GM18507 (cell line): ENCODE measurements at places on chromosomes 3 and 15.

GRCh38 chr3:60045686-60046085 is 995.9 kb upstream of the CFAP20DC start:
- DNase-seq = no peak

DNA sequence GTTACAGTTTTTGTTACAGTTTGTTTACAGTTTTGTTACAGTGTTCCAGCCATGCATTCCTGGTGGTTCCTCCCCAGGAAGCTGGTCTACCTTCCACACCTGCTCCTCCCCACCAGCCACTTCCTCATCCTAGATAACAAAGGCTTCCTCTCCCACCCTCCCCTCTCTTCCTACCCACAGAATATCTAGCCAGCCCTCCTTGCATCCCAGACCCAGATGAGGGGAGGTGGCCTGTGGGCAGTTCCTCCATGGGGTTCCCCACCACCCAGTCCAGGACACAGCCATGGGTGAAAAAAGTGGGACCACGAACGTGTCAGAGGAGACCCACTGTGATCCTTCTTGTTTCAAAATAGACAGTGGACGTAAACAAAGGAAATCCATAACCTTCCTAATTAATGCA is 122.8 kb upstream of the ABHD17C start:
- DNase-seq = no peak

DNA sequence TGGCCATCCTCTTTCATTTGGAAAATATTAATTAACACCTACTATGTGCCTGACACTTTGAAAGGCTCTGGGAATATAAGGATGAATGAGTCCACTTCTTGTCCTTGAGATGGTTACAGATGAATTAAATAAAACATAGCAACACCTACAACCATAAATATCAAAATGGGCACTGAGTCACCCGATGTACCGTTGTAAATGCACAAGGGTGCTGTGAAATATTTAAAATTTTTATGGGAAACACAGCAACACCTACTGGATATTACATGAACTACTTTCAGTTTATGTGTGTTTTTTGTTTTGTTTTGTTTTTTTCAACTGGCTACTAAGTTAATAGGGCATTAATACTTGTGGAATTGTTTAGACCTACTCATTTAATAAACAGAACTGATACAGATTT is 239.0 kb upstream of the NAALADL2 start:
- no peak for DNase-seq

- no peak for DNase-seq
These were observed 429.6 kb upstream of the MDFIC2 start for GRCh38 chr3:70742081-70742480.

DNA sequence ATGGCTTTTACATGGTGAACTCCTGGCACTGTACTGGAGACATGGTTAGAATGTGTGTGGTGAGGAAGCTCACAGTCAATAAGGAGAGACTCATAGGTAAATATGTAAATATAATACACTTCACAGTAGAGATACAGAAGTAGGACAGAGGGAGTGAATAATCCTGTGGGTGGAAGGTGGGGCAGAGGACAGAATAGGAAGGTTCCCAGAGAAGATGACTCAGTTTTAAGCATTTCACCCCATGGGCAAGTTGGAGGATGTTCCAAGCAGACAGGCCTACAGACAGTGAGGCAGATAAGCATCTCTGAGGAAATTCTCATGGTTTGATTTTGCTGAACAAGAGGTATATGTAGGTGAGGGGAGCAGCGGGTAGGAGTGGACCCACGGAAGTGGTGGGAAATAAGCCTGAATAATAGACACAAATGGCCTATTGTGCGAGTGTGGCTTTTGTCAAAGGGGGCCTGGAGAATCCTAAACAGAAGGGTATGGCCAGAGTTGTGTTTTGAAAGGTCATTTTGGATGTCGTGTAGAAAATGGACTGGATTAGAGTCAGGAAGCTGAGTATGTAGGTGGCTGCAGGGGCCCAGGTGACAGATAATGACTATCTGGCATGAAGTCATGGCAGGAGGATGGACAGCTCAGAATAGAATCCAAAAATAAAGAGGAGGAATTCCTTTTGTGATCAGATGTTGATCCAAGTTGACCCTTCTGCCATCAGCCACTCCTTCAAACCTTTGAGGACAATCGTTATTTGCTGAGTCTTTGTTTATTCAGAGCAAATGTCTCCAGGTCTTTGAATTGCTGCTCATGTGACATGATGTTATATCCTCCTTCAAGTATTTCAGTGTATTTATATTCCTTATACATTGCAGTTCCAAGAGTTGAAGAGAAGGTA is 97.3 kb upstream of the THRB start:
- no peak for DNase-seq

DNA sequence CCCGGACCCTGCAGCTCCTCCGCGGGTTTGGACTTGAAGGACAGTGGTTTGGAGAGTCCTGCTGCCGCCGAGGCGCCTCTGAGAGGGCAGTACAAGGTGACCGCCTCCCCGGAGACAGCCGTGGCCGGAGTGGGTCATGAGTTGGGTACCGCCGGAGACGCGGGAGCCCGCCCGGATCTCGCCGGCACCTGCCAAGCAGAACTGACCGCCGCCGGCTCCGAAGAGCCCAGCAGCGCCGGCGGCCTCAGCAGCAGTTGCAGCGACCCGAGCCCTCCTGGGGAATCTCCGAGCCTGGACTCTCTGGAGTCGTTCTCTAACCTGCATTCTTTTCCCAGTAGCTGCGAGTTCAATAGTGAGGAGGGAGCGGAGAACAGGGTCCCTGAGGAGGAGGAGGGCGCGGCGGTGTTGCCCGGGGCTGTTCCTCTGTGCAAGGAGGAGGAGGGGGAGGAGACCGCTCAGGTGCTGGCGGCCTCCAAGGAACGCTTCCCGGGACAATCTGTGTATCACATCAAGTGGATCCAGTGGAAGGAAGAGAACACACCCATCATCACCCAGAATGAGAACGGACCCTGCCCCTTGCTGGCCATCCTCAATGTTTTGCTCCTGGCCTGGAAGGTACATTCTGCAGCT is 634 bp downstream of the MINDY2 start:
- DNase-seq = no peak

DNA sequence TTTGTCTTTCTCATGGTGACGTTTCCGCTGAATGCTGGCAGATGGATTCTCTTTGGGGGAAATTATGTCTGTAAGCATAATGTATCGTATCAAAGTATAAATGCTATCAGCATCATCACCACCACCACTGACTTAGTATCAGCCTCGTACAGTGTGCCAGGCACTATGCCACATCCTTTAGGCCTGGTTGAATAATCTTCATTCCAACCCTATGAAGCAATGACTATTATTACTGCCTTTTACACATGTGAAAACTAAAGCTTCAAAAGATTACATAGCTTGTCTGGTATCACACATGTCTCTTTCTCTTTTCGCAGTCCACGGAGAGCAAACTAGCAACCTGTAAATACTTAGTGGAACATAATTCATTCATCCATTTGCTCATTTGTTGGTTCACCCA is 166.7 kb upstream of the PRICKLE2 start:
- DNase-seq = no peak

GRCh38 chr15:74175271-74176191 is 2.0 kb downstream of the ISLR start:
- DNase-seq = no peak

DNA sequence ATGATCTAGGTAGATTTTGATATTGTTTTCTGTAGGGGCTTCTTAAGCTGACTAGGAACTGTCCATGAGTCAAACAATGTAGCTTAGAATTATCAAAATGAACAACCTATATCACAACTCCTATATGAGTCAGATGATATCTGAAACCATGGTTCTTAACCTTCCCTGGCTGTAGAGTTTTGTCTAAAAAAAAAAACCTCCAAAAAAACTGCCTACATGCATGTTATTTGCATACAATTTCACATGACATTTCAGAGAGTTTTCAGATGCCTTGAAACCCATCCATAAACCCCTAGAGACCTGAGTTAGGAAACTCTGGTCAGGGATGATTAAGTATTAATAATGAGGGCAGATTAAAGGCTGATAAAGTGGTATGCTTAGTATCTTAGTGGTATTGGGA is 157.0 kb downstream of the CHST2 start:
- DNase-seq = no peak

DNA sequence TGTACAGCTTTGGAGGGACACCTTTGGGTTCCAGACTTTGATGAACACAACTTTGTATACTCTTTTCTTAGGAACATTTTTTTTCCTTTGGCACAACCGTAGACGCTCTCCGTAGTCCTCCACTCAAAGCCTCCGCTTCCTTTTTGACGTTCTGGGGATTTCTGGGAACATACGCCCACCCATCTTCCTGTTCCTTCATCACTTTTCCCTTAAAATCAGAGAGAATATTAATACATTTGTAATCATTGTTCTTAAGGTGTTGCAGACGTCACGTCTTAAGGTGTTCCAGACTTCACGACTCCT is 405 bp upstream of the SPG21 start:
- no peak for DNase-seq

GRCh38 chr3:134704556-134704955 is 53.7 kb upstream of the KY start:
- DNase-seq = no peak

- no peak for DNase-seq
These were observed 26.9 kb upstream of the TPM1 start for GRCh38 chr15:63015618-63016017.

DNA sequence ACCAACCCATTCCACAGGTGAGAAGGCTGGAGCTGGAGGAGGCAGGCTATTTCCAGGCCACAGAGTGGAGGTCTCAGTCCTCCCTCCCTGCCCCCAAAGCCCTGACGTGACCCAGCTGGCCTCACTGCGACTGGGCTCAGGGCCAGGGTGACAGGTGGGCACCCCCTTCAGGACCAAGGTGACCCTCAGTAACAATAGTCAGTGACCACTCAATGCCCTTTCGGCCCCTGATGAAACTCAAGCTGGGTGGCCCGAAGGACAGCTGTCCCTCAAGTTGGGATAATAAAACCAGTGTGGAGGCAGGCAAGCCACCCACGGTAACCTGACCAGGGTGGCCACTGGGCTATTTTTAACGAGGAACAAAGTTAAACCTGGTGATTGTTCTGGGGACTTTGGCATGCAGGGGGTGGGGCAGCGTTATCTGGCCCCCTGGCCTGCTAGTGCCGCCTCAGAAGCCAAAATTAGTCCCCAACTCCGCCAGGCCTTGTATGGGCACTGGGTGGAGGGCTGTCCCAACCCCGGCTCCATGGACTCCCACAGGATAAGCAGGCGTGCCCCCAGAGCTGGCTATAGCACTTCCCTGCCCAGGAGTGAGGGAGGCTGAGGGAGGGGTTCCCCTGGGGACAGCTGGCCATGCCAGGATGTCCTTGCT is 1.1 kb downstream of the TNNC1 start:
- DNase-seq = no peak
